ENCODE measurements at places on chromosomes 5 and 9.
A peak's percentile ranks its signal among the peaks of the same experiment; 100 is the strongest.

- no peak for DNase-seq
These were observed 6.2 kb downstream of the SEMA4D start for GRCh38 chr9:89491694-89492093.

GRCh38 chr5:115262011-115262320 lies 711 bp downstream of the PGGT1B start:
- no peak for DNase-seq

- peak; percentile 90 for DNase-seq
These were observed 517.2 kb downstream of the CAAP1 start for GRCh38 chr9:26375448-26375847.

DNA sequence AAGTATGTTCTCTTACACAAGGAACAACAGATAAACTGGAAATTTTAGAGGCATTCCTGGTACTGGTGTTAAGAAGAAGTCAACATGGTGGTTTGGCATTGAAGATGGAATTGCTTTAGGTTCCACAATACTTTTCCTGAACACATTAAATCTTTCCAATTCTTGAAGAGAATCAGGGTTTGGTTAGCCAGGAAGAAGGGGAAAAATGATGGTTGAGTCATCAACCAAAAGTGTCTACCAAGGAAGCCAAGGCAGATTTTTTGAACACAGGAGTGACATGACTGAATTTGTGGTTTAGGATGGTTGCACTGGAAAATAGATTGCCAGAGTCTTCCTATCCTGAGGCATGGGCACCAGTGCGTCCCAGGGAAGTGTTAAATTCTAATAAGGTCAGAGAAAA lies 433.4 kb downstream of the TMEM38B start:
- peak; percentile 75 for DNase-seq

GRCh38 chr5:71832812-71833715 lies 114.0 kb downstream of the CARTPT start:
- no peak for DNase-seq

DNA sequence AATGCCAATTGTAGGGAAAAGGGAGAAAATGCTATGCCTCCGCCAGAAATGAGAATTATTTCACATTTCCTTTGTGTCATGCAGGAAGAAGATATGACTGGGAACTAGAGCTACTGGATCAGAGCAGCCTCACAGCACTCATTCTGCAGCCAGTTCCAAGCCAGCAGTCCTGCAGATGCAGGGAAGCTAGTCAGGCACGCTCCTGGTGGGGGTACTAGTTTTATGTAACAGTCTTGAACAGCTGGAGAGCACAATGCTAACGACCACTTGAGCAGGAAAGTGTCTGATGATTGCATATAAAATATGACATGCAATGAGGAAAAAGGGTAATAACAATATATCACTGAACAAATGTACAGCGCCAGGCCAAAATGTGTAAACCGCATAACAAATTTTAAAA lies 21.7 kb downstream of the CDH10 start:
- no peak for DNase-seq

DNA sequence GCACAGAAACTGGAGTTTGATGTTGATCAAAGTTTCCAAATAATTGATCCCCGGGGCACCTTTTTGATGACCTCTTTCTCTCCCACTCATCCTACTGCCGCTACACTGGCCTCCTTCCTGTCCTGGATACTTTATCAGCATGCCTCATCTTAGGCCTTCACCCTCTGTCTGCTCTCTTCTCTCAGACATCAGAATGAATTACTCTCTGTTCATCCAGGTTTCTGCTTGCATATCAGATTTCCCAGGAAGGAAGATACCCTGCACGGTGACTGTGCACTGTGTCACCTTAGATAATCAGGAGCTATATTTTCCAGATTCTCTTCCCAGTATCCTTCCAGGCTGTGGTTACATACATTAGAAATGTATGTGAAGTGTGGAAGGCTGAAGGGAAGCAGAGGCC lies 397.0 kb downstream of the DIRAS2 start:
- no peak for DNase-seq

DNA sequence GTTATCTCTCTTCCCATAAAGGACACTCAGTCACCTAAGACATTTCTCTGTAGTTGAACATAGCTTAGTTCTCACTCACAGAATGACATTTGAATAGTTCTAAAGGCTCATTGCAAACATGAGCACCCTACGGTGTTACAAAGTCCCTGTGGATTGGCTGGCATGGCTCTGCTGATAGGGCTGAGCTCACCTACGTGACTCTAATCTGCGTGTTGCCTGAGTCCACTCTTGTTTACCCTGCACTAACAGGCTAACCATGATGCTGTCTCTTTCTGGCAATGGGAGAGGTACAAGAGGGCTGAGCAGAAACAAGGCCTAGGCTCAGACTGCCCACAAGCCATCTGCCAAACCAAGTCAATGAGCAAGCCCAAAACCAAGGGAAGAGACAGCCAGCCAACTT lies 103.6 kb downstream of the PALM2AKAP2 start:
- DNase-seq: no peak

GRCh38 chr5:41093803-41094202 lies 22.7 kb upstream of the MROH2B start:
- no peak for DNase-seq

GRCh38 chr5:73983644-73984043 lies 357.6 kb downstream of the ARHGEF28 start:
- DNase-seq: no peak

DNA sequence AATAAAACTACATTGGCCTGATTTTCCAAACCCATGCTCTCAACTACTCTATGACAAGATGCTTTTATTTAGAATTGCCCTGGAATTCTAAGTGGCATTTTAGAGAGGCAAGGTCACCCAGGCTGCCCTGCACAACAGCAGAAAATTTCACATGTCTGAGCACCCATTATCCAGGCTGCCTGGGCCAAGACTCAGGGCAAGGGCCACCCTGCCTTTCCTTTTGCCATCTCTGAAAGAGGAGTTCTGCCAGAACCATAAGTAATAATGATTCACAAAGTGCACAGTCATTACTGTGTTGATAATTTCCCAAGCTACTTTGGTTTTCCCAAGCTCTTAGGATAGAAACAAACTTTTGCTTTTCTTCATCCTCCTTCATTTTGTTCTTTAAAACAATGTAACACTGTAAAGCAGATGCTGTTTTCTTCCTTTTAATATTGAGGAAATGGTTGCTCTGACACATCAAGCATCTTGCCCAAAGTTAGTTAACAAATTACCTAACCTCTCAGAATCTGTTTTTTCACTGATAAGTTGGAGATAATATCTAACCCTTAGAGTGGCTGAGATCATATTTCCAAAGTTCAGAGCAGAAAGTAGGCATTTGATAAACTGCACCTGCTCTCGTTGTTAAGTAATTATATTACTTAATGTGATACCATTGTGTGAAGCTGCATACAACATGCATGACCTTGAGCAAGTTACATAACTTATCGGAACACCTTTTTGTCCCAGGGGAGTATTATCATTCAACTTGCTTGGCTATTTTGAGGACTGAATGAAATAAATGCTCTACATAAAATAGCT lies 325.6 kb downstream of the PRELID2 start:
- DNase-seq: no peak

- no peak for DNase-seq
These were observed 49.1 kb downstream of the ERAP1 start for GRCh38 chr5:96758621-96759020.

DNA sequence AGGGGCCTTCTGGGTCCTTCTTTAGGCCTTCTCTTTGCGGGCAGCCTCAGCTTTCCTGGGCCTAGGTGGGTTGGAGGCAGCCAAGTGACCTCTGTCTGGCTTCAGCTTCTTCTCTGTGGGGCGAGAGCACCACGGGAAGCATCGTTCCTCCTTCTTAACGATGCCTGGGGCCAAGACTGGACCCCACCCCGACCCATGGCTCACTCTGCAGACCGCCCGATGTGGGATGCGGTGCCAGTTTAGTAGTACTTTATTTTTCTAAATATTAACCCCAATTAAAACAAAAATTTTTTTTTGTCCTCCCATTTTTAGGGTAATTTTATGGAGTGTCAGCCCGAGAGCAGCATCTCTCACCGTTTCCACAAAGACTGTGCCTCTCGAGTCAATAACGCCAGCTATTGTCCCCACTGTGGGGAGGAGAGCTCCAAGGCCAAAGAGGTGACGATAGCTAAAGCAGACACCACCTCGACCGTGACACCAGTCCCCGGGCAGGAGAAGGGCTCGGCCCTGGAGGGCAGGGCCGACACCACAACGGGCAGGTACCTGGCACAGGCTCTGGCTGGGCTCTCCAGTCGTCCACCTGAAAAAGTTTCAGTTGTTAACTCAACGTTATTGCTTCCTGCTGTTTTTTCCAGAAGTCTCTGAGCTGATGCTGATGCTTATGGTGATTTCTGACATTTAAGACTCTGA lies 101.1 kb upstream of the CACNA1B start:
- no peak for DNase-seq

- DNase-seq: peak; percentile 35
These were observed 664.2 kb upstream of the ZNF608 start for GRCh38 chr5:125410537-125411070.

GRCh38 chr5:176446884-176447590 lies 1.1 kb upstream of the FAF2 start:
- DNase-seq: no peak

- DNase-seq: no peak
These were observed 12.8 kb upstream of the SLC25A51 start for GRCh38 chr9:37916471-37917312.

GRCh38 chr9:21096172-21096900 lies 18.6 kb upstream of the IFNB1 start:
- peak; percentile 42 for DNase-seq

GRCh38 chr5:131792896-131793295 lies 3.9 kb downstream of the FNIP1 start:
- DNase-seq: no peak

DNA sequence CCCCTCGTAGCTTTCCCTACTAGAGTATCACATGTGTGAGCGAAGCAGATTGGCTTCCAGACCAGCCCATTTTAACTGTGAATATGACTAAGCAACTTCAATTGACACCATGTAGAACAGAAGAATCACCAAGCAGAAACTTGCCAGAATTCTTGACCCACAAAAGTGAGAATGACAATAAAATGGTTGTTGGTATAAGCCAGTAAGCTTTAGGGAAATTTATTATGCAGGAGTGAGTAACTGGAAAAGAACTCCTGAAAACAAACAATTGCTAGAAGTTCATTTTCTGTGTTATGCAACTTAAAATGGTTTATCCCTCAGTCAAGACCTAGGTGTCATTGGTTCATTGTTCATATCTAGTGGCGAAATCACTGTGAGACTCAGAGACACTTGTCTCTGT lies 303.1 kb downstream of the DMRT2 start:
- DNase-seq: peak; percentile 28

- no peak for DNase-seq
These were observed 23.8 kb downstream of the NANS start for GRCh38 chr9:98080326-98080725.

DNA sequence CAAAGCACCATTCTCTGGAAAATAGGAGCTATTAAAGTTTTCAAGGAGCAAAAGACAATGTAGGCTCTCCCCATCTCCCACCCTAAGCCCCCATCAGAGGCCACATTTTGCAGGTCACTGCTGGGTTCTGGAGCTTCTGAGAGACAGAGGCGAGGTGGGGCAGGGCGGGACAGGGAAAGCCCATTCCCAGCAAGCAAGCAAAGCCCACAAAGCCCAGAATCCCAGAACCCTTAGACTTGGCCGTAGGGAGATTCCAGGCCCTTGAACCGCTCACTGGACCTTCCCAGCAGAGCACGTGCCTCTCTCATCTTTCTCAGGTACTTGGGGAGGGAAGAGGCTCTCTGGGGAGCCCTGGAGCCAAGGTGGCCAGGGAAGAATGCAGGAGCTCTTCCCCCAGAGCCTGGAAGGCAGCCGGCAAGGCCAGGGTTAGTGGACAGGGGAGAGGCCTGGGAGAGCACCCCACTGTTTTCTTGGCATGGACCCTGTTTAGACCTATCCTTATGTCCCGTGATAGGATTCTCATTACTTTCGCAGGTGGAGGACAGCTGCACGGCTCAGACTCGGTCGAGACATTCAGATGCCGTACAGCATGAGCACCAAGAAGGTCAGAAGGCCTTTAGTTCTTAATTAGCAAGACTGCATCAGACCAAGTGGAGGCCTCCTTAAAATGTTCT lies 52.4 kb downstream of the ZNF354C start:
- no peak for DNase-seq

- peak; percentile 5 for DNase-seq
These were observed 72.0 kb upstream of the IL12B start for GRCh38 chr5:159402311-159402710.

DNA sequence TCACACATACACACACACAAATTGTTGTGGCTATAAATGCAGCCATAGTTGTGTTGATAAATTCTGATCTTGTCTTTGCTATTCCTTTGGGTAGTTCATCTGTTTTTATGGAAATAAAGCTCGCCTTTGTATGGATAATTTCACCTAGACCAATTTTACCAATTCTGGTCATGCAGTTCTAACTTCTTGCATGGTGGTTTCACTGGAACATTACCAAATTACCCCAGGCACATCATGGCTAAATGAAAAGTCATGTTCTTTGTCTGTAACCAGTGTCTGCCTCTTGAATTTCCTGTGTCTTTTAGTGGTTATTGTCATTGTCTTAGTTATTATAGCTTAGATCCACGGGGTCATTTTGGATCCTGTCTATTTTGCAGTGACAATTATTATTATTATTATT lies 50.3 kb upstream of the TMC1 start:
- DNase-seq: no peak

DNA sequence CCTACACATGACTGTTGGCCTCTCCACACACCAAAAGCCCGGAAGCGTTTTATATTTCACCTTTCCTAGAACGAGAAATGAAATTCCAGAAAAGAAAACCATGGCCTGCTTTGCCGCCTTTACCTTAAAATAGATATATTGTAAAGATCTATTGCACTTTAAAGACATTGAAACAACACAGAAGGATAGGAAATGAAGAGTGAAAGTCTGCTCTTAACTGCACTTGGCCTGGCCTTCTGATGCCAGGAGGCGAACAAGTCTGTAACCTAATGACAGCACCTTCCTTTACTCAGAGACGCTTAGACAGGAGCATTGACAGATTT lies 6.7 kb downstream of the PRDM6 start:
- DNase-seq: no peak

DNA sequence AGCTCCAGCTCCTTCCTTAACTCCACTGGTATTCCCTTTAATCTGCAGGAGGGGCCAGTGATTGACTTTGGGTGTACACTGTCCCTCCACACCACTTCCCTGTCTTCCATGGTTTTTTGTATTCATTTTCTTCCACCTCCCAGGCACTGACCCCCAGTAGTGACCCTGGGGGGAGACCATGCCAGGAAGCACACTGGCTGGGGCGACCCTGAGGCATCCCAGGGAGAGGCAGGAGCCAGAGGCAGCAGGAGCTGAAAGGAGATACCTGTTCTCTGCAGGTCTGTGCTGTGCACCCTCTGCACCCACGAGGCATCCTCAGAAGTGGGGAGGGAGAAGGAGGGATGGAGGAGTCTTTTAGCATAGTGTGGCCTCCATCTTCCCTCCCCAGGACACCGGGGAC lies 27.6 kb downstream of the IRX4 start:
- DNase-seq: no peak

Data from HT1080 (cell line).